ENCODE measurements at places on chromosomes 2 and 18.

GRCh38 chr18:7873316-7873715, 306.2 kb downstream of the PTPRM start:
- DNase-seq: no peak

GRCh38 chr2:76721226-76721625, 801.0 kb downstream of the LRRTM4 start:
- DNase-seq: no peak

- DNase-seq: no peak
These were observed 50.3 kb downstream of the INHBB start for GRCh38 chr2:120396013-120396860.

GRCh38 chr2:239194731-239195317, 206.0 kb downstream of the HDAC4 start:
- no peak for DNase-seq

DNA sequence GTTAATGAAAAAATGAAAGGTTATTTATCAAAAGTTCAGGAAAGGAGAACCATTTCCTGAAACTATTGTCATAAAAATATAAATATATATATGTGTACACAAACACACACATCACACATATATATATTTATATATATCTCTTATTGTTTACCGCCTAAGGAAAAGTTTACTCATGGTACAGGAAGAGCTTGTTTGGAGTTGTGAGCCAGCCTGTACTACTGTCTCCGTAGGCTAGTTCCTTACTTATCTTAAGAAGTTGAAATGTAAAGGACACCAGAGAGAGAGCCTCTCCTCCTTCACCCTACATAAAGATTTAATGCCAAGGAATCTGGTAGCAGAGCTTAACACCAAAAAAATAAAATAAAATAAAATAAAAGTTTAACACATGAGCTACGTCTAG, 19.6 kb downstream of the DSC1 start:
- no peak for DNase-seq

- no peak for DNase-seq
These were observed 29.6 kb upstream of the RPL31 start for GRCh38 chr2:100972452-100972851.
